ENCODE measurements at places on chromosomes 5 and 9.

GRCh38 chr5:25568294-25568693 is 923.5 kb upstream of the CDH10 start:
- DNase-seq = no peak

DNA sequence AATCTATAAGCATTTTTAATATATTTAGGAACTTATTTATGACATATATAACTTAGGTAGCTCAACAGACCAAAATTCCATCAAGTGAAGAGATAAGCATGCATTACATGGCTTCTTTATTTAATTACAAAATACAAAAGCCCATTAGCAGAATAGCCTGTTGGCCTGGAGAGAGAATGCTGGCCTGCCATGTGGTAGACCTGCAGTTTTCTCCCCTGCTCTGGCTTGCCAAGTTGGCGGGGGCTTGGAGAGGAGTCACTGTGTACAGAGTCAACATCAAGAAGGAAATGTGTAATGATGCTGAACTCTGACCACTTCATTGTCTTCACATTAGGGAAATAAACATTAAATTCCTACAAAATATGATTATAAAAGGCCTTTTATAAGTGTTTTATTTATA is 69.8 kb upstream of the CNTLN start:
- DNase-seq = no peak

- DNase-seq = no peak
Observed at GRCh38 chr9:110916403-110916802, 121.9 kb downstream of the LPAR1 start.

- DNase-seq = no peak
Observed at GRCh38 chr5:9362600-9362999, 183.3 kb downstream of the SEMA5A start.

DNA sequence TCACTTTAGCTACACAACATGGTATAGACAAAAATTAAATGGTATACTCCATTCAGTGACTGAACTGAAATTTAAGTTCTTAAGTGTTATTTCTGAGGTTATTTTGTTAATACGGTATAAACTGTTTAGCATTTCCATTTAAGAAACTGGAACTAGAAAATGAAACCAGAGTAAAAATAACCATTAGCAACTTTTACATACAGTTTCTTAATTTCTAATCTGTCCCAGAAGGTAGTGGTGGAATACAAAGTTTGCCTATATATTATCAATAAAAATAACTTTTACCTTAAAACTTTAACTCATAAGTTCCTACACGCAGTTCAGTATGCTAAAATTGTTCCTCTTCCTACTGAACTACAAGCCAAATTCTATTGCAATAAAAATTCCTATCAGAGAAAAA is 10.3 kb downstream of the GOLPH3 start:
- no peak for DNase-seq

DNA sequence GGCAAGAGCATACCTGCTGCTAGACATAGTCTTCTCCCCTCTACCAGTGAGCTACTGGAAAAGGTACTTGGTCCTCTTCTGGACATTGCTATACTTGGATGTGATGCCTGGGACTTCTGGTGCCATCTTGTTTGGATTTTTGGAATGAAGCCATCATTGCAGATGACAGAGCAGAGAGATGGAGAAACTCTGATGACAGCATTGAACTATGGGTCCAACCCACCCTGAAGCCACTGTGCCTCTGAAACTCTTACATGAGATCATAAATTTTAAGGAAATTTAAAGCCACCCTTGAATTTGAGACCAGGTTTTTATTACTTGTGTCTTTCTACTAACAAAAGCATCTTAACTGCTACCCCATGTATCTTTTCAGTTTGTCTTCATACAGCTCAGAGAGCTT is 151.1 kb upstream of the SMIM23 start:
- DNase-seq = no peak

Measured in GF-D8 (cell line).